ENCODE measurements at places on chromosomes 1 and 21.

DNA sequence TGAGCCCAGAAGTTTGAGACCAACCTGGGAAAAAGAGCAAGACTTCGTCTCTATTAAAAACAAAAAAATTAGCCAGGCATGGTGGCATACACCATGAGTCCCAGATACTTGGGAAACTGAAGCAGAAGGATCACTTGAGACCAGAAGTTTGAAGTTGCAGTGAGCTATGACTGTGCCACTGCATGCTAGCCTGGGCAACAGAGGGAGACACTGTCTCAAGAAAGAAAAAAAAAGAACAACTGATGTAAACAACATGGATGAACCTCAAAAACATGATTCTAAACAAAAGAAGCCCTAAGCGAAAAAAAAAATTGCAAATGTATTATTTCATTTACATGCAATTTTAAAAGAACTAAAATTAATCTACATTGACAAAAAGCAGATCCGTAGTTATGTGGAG, 9.0 kb downstream of the LRRC40 start:
- peak; percentile 11 for DNase-seq

- DNase-seq = no peak
Observed at GRCh38 chr1:212595229-212595628, 13.3 kb upstream of the ATF3 start.

- DNase-seq = no peak
Observed at GRCh38 chr1:198577444-198577843, 37.0 kb upstream of the ATP6V1G3 start.

- no peak for DNase-seq
Observed at GRCh38 chr1:204255966-204256365, 42.2 kb upstream of the GOLT1A start.

DNA sequence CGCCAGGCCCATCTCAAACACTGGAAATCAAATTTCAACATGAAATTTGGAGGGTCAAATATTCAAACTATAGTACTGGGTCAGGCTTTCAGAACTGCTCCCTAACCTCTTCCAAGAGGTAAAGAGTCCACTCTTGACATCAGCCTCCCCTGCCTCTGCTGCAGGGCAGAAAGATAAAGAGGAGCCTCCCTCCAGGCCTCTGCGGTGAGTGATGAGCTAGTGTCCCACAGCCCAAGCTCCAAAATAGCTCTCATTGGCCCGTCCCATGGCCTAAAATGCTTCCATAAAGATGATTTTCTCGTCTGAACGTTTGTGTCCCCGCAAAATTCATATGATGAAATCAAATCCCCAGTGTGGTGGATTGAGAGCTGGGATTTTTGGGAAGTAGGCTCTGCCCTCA, 33.7 kb upstream of the CCSAP start:
- DNase-seq = no peak

GRCh38 chr1:207414606-207415108, 39.5 kb upstream of the CR2 start:
- DNase-seq = peak; percentile 44

DNA sequence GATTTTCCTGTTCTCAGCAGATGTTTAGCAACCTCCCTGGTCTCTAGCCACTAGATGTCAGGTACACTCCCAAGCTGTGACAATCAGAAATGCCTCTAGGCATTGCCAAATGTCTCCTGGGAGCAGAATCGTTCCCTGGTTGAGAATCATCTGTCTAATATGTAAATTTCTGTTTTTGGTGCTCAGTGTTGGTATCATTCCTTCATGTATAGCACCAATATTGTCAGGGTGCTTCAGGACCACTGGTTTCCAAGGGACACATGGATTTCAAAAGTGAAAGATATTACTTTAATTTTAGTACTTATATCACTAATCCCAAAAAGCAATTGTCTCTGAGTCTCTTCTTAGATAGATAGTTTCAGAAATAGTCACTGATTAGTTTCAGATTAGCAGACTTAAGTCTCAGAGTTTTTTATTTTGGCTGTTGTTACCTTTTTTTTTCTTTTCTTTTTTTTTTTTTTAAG, 160.1 kb downstream of the PTPRC start:
- DNase-seq = no peak
